OCI-LY7 (cell line): ENCODE measurements at places on chromosomes 11 and 22. TPM values are rescaled to one million over a fixed set of nuclear protein-coding genes. Genes with fewer than 3 reads are reported as not detected.

The FGF4 gene
- not detected in 2 replicates for total RNA-seq

The APOA1 gene
- total RNA-seq: 0.41 TPM in 1 of 2 replicates, not detected in the other

The CDKN1C gene
- 0.55 and 0.59 TPM in 2 replicates for total RNA-seq

The TP53I11 gene
- total RNA-seq: 0.51 TPM in 1 of 2 replicates, not detected in the other

The OR4A16 gene
- not detected in 2 replicates for total RNA-seq

DNA sequence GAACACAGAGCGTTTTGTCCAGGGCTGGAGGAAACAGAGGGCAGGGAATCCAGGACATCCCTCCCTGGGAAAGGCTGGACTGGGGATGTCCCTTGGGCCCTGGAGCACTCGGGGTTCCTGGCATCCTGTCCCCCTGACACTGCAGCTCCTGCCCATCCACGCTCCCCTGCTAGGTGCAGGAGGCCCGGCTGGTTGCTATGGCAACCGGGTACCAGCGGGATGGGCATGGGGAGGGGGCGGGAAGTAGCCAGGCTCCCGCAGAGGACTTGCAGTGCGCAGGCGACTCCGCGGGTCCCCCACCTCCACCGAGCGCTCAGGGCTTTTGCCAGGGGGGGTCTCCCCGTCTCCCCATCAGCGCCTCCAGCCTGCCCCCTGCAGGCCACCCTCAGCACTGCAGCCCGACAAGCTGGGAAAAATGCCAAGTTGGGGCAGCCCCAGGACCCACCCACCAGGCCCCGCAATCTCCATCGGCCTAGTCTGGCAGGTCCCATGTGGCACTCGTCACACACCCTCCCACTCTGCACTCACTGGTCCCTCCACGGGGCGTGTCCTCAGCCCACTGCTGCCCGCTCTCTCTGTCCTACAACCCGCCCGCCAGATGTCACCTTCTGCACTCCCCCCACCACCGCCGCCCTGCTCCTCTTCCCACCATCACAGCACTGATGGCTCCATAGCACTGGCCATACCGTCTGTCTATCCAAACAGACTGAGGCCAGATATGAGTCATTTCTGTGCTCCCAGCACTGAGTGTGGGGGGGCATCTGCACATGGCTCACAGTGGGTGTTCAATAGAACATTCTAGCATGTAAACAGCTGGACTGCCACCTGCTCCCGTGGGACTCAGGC, 31.5 kb downstream of the KIAA0930 start:
- no peak for DNase-seq

GRCh38 chr11:115458877-115459276, 45.3 kb downstream of the CADM1 start:
- DNase-seq: no peak

- DNase-seq: no peak
Measured at GRCh38 chr22:24695561-24696511, 78.7 kb downstream of the PIWIL3 start.

GRCh38 chr11:75326439-75326810, 25.0 kb downstream of the ARRB1 start:
- no peak for DNase-seq

GRCh38 chr22:31218565-31219262, 6.6 kb downstream of the LIMK2 start:
- no peak for DNase-seq

DNA sequence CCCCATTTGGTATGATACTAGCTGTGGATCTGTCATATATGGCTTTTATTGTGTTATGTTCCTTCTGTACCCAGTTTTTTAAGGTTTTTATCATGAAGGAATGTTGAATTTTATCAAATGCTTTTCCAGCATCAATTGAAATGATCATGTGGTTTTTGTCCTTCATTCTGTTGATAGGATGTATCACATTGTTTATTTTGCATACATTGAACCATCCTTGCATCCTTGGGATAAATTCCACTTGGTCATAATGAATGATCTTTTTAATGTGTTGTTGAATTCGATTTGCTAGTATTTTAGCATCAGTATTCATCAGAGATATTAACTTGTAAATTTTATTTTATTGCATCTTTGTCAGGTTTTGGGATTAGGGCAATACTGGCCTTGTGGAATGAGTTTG, 31.1 kb downstream of the TAF1D start:
- no peak for DNase-seq

GRCh38 chr22:43476341-43476740, 64.5 kb downstream of the MPPED1 start:
- DNase-seq: no peak

DNA sequence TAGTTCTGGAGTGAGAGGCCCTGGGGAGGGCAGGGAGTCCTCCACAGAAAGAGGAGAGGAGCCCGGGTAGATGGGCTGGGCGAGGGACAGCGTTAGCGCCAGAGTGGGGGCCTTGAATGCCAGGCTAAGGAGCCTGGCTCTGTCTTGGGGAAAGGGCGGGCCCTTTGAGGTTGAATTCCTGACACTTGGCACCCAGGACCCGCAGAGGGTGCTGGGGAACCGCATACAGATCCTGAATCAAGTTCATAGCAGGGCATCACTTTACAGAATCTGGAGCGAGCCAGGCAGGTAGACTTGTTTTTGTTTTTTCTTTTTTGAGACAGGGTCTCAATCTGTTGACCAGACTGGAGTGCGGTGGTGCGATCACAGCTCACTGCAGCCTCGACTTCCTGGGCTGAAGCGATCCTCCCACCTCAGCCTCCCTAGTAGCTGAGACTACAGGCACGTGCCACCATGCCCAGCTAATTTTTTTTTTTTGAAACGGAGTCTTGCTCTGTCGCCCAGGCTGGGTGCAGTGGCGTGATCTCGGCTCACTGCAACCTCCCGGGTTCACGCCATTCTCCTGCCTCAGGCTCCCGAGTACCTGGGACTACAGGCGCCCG, 6.1 kb downstream of the CARNS1 start:
- no peak for DNase-seq

- no peak for DNase-seq
Measured at GRCh38 chr11:26599425-26599824, 27.4 kb upstream of the MUC15 start.

- DNase-seq: peak; percentile 66
Measured at GRCh38 chr22:31272522-31273446, 19.5 kb downstream of the PIK3IP1 start.

- no peak for DNase-seq
Measured at GRCh38 chr11:119809346-119809745, 80.3 kb upstream of the NECTIN1 start.

DNA sequence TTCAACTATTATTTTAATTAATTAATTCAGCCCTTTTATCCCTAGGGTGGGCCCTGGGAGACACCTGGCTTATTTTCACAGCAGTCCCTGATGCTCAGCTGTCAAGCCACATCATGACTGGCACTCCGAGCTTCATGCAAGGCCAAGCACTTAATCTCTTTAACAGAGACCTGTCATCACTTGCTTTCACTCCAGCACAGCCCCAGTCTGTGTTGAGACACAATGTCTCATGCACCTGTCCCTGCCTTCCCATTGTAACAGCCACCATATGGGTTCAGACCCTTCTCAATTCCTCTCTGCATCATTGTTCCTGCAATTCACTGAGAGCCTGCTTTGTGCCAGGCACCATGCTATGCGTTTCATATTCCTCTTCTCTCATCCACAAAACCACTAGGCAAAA, 222.2 kb upstream of the TENM4 start:
- no peak for DNase-seq

GRCh38 chr22:50277761-50278160, 7.6 kb upstream of the MAPK11 start:
- no peak for DNase-seq

- peak; percentile 57 for DNase-seq
Measured at GRCh38 chr11:43419460-43419859, 60.7 kb downstream of the TTC17 start.
